ENCODE measurements at places on chromosomes 11 and 22.

DNA sequence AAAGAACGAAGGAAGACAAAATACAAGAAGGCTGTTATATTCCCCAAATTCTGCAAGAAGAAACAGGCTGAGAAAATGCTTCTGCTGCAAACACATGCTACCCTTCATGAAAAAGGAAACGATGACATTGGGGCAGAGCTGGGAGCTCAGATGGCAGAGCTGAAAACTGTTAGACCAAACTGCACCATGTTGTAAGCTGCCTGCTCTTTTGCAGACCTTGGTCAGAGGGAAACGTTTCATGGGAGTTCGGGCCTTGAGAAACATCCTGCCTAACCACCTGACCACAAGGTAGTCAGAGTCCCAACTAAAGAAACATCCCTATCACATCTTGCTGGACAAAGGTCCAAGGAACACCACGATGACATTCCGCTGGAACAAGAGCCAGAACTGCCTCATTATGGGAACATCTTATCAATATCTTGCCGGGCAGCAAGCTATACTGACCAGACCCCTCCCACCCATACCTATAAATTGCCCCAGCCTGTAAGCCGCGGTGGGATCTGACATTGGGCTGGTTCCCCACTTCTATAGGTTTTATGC is 110.7 kb upstream of the CTSC start:
- no peak for DNase-seq

DNA sequence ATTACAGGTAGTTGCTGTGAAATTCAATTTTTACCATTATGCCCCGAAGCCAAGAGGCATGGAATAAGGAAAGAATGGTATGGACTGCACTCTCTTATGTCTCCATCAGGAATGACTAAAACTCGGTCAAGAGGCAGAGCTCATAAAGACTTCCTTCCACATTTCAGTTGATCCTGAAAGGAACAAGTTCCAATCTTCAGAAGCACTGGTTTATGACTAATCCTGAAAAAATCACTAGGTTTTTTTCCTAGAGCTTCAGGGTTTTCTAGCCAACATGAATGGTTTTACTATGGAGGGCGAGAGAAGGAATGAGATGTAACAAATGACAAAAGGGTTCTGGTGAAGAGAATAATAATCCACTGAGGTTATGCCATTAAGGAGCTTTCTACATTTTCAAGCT is 832.2 kb downstream of the NTM start:
- no peak for DNase-seq

- DNase-seq: no peak
Observed at GRCh38 chr11:73239111-73239521, 21.0 kb downstream of the P2RY2 start.

GRCh38 chr22:35069541-35069940 is 3.6 kb downstream of the ISX start:
- no peak for DNase-seq

DNA sequence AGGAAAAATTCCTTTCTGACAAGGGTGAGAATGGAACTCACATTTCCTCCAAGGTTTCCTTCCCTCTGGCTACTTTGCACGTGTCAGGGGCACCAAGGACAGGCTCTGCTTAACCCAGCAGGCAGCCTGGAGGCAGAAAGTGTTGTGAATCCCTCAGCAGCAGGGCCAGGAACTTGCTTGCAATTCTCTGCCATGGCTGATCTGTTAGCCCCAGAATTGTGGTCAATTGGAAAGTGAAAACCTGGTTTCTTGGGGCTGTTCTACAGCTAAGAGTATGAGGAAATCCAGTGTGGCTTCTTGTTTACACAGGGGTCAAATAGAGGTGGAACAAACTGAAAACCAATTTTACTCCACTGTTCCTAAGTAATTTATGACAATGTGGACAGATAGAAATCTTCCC is 38.3 kb upstream of the CEP295 start:
- DNase-seq: no peak
